NCI-H526 (cell line): ENCODE measurements at places on chromosomes 3 and 15.
A peak's percentile ranks its signal among the peaks of the same experiment; 100 is the strongest.

- no peak for DNase-seq
Measured at GRCh38 chr15:43186003-43186353, 775 bp downstream of the CCNDBP1 start.

GRCh38 chr3:4060064-4060463, 243.1 kb upstream of the SETMAR start:
- DNase-seq = no peak

DNA sequence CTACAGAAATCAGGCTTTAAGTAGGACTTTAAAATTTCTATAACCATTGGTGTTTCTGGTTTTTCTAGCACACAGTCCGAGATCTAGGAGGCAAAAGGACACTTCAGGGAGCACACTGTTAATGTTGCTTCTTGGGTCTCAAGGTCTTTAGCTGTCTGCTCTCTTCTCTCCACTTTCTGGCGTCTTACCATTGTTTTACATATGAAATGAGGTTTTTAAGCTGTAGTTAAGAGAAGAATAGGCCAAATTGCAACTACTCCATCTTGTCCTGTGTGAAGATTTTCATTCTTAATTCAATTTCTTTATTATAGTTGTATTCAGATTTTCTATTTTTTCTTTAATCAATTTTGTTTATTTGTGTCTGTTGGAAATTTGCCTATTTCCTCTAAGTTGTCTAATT, 151.4 kb downstream of the WNT7A start:
- DNase-seq = no peak

GRCh38 chr3:66483006-66483405, 17.8 kb downstream of the LRIG1 start:
- DNase-seq = no peak

DNA sequence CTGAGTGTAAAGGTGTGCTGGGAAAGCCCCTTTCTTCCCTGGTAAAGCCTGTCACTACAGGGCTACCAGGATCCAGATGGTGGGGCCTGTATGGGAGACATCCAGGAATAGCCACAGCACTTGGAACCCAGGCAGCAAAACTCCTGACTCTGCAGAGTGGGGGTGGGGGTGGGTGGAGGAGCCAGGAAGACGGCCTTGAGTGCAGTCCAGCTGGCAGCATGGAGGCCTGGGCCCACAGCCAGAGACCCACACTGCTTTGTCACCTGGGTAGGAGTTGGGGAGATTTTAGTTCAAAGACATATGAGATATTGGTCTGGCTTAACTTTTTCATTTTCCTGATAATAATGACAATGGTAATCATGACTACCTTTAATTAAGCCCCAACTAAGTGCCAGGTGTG, 116.7 kb upstream of the MRPS22 start:
- DNase-seq = no peak

- DNase-seq = peak; percentile 33
Measured at GRCh38 chr3:71517271-71517791, 66.2 kb downstream of the FOXP1 start.

DNA sequence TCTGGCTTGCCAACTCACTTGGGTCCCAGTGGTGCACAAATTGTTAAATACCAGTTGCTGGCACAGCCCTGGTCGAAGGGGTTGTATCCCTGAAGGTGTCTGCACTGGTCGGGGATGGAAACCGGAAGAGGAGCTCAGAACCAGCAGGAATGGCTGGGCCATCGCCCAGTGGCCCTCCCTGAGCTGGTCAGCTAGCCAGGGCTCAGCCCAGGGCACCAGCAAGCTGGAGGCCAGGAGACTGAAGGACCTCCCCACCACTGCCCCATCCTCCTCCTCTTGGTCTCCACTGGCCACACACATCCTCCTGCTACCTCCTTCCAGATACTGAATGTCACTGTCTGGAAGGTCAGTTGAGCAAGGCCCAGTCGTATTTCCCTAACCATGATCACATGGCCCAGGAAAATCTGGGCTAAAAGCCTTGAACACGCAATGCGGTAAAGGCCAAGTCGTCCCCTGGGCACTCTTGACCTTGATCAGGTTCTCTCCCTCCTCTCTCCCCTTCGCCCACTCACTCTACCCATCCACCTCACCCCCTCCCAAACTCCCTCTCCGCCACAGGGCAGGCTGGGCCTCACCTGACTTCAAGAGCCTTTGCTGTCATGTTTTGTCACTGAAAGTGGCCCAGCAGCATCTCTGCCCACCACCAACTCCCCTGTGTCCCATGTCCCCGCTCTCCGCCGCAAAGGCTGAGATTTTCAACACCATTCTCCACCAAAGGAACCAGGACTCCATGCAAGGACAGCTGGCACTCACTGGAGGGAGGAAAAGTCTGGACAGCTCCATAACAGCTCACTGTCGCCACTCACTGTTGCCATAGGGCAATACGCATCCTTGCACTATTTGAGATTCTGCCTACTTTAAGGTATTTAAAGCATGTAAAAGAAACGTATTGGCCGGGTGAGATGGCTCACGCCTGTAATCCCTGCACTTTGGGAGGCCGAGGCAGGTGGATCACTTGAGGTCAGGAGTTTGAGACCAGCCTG, 12.1 kb downstream of the ZDHHC19 start:
- no peak for DNase-seq

GRCh38 chr3:183555541-183556081, at the start of gene KLHL6:
TSS of gene KLHL6 (minus strand) at chr3:183555706. CDS start at chr3:183555653, 53 bp downstream.
- no peak for DNase-seq

DNA sequence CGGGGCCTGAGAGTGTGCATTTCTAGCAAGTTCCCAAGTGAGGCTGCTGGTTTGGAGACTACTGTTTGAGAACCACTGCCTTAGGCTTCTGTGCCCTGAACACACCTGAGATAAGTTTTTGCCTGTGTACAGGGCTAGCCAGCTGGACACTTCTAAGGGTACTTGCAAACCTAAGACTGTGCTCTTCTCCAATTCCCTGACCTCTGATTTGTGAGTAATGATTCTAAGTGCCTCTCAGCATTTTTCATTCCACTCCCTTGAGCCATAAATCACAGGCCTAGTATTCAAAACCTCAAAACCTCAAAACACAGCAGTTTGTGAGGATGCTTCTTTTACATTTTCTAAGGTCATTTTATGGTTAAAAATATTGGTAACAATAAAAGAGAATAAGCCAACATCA, 148.4 kb downstream of the CHST2 start:
- no peak for DNase-seq

DNA sequence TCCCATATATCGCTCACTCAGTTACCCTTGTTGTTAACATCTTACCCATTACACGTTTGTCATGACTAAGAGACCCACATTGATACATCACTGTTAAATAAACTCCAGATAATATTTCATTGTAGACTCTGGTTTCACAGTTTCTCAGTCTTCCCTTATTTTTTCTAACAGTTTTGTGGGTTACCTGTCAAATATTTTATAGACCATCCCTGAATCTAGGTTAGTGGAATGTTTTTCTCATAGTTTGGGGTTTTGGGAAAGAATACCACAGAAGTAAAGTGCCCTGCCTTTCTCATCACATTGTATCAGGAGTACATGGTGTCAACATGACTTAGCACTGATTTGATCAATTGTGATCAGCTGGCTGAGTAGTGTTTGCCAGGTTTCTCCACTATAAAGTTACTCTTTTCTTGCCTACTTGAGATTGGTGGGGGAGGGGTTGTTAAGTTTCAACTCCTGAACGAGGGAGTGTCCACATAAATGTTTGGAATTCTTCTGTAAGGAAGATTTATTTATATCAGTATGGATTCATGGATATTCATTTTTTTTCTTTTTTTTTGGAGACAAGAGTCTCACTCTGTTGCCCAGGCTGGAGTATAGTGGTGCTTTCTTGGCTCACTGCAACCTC, 25.9 kb downstream of the RNF111 start:
- DNase-seq = no peak

DNA sequence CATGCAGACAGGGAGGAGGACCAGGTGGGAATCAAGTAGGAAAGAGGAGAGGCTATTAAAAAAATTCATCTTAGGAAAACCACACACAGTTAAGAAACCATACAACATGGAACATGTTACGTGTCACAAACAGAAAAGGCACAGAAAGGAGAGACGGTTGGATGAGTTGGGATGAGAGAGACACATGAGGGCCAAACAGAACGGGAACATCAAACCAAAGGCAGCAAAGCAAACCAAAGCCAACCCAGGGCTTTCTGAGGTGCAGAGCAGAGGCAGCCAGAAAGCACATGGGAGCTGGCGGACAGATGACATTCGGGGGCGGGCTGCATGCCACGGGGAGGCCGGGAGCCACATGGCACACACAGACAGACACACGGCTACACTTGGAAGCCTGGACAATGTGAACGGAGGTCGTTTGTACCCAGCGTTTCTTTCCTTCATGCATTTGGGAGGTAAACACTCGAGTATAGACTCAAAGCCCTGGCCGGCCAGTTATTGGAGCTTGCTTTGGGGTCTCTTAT, 8.6 kb upstream of the SEC13 start:
- DNase-seq = no peak

DNA sequence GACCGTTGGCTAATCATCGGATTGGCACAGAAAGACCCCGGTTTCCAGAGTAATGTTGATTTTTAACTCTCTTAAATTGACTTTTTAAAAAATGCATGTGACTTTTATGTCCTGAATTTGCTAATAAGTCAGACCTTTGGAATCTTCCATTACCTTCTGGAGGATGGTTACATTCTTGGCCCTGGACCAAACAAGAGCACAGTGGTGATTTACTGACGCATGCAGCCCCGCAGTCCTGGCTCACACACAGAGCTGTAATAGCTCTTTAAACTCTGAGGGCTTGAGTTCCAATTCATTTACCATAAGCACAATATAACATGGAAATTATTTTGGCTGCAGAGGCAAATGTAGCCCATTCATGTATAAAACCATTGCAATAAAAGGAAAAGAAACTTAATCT, 25.1 kb downstream of the SOX14 start:
- DNase-seq = no peak

GRCh38 chr3:146162561-146162960, 1.6 kb upstream of the PLOD2 start:
- DNase-seq = no peak

GRCh38 chr15:41996921-41997592, 23.8 kb downstream of the PLA2G4E start:
- DNase-seq = no peak

- no peak for DNase-seq
Measured at GRCh38 chr3:193730511-193730910, 137.5 kb downstream of the OPA1 start.

GRCh38 chr15:80594091-80594889, 100.8 kb upstream of the ABHD17C start:
- no peak for DNase-seq

- DNase-seq = no peak
Measured at GRCh38 chr3:193928354-193929209, 207.4 kb upstream of the HES1 start.

GRCh38 chr15:71199384-71200351, 84.4 kb downstream of the THSD4 start:
- no peak for DNase-seq

- no peak for DNase-seq
Measured at GRCh38 chr15:52683580-52683979, 4.4 kb upstream of the ATOSA start.

GRCh38 chr3:100081986-100082692, 32.2 kb downstream of the FILIP1L start:
- no peak for DNase-seq

DNA sequence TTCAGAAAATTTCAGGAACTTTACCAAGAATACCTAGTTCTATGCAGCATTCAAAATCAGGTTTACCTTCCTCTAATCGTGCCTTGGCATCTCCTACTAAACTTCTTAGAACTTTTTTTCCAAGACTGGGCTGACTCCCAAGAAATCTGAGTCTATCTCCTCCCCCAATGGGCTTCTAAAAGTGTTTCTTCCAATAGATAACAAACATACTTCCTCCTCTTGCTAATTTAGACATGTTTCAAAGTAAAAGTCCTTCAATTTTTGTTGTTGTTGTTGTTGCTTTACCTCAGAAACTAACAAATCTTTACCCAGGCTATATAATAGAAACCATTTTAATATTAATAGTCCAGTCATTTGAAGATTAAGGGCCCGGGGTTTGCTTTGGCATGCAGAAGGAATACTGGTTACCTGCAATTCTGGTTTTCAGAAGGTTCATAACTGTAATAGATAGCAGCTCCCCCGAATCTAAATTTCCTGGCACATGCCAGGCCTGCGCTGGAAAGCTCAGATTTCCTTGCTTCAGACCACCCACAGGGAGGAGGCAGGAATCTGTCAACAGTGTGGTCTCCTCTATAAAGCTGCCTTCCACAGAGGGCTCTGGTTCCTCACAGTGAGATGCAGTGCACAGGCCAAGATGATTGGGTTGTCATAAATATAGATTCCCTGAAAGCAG, 188.7 kb downstream of the THRB start:
- no peak for DNase-seq

DNA sequence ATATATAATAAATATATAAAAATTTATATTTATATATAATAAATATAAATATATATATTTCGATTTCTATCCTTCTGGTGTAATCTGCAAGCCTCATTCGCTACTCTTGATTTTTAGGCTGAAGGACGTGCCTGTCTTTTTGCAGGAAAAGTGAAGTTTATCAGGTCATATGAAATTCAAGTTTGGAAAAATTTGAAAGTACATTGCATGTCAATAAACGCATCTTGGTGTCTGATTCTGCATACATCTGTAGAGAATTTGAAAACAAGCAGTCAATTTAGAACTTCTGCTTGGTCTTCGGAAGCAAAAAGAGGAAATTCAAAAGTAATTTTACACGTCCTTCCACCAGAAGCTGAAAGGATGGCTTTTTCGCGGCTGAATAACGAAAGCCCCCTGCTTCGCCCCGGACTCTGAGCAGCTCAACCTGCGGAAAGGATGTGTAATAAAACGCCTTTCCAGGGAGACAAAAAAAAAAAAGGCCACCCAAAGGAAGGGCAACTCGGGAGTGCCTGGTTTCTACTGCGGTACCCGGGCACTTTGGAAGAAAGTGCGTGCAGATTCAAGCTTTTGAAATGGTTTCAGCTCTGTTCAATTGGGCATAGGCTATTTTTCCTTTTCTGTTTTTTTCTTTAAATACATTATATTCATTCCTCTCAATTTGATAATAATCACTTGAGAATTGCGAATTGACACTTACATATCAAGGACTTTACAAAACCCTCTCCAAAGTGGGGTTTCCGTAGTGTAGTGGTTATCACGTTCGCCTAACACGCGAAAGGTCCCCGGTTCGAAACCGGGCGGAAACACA, 1.5 kb upstream of the MYNN start:
- peak; percentile 91 for DNase-seq

DNA sequence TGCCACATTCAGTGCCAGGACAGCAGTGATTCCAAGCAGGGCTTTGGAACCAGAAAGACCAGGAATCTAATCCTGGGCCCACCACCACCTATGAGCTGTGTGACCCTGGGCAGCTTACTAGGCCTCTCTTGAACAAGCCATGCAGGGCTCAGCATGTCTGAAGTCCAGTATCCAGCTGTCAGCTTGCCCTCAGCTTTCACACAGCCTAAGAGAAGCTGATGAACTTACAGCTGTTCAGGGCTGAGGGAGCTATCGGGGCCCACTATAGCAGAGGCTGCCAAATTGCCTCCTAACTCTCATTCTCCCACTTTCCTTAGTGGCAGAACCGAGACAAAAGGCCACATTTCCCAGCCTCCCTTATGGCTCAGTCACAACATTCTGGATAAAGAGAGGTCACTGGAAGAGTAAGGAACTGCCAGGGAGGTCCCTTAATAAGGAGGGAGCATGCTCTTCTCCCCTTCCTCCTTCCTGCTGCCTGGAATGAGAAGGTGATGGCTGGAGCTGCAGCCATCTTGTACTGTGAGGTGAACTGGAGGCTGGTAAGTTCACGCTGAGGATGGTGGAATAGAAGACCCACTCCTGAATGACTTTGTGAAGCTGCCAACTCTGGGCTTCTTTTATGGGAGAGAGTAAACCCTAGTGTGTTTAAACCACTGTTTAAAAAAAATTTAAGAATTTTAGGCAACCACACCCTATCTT, 34.5 kb downstream of the FEM1B start:
- no peak for DNase-seq

GRCh38 chr3:74562558-74563269, 51.7 kb downstream of the CNTN3 start:
- no peak for DNase-seq
